Stimulated activated CD8-positive, alpha-beta memory T cell treated with anti-CD3 and anti-CD28 coated beads, Interleukin-12 subunit alpha, Interleukin-12 subunit beta, amount 100 ng/mL, for 4 hours (primary cell): ENCODE measurements at places on chromosomes 13 and 19.

DNA sequence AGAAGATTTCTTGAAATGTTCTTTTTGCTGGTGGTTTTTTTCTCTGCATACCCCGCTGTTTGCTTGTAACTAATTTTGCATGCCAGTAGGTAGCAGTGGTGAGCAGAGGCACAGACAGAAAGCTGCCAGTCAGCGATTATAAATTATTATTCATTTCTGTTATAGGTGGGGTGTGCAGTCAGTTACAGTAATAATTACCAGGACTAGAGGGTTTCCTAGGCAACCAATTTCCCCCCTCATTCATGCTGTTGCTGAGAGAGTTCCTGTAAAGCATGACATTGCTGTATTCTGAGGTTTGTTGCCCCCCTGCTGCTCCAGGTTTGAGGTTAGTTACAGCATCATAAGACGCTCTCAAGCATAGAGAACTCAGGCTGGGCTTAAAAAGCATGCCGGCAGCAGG is 104.5 kb downstream of the URI1 start:
- DNase-seq = no peak

GRCh38 chr13:108026680-108027410 is 188.5 kb downstream of the LIG4 start:
- DNase-seq = no peak

GRCh38 chr13:94435604-94436226 is 43.8 kb downstream of the DCT start:
- no peak for DNase-seq

DNA sequence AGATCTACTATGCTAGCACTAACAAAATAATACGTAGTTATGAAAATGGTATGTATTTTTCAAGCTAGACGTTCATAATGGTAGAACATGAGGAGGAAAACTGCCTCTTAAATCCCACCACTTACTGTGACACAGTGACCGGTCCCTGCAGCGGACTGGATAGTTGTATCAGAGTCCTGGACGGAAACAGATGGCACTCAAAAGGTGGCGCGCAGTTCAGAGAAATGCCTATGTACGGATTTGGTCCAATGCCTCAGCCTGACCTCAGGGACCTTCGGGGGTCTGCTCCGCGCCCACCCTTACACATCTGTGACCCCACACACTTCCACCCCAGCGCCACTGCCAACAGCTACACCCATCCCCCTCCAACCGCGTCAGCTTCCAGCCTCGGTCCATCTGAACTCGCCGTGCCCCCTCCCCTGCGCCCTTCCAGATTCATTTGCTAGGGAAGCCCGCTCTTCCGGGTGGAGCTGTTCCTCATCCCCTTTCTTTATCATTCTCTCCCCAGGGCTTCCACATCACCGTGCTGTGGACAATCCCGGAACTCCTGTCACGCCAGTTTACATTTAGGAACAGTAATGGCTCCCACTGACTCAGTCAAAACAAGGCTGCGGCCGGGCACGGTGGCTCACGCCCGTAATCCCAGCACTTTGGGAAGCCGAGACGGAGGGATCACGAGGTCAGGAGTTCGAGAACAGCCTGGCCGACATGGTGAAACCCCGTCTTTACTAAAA is 792 bp upstream of the LENG8 start:
- DNase-seq = no peak
